ENCODE measurements at places on chromosomes 1 and 21.

GRCh38 chr21:45388011-45388521 lies 16.9 kb upstream of the COL18A1 start:
- no peak for DNase-seq

GRCh38 chr21:43974791-43975468 lies 37.2 kb upstream of the TRAPPC10 start:
- DNase-seq: no peak

GRCh38 chr1:14539953-14540563 lies 58.4 kb upstream of the KAZN start:
- DNase-seq: no peak

- no peak for DNase-seq
Measured at GRCh38 chr1:117930484-117930883, 945 bp downstream of the WDR3 start.

GRCh38 chr1:226772446-226773139 lies 33.5 kb upstream of the ITPKB start:
- DNase-seq: no peak

GRCh38 chr1:86991549-86992186 lies 77.2 kb downstream of the HS2ST1 start:
- no peak for DNase-seq

- DNase-seq: no peak
Measured at GRCh38 chr1:245880754-245881403, 626.2 kb downstream of the SMYD3 start.

- DNase-seq: no peak
Measured at GRCh38 chr21:33974513-33975468, 59.2 kb upstream of the ATP5PO start.

- no peak for DNase-seq
Measured at GRCh38 chr1:171313319-171313834, 606 bp upstream of the FMO4 start.

DNA sequence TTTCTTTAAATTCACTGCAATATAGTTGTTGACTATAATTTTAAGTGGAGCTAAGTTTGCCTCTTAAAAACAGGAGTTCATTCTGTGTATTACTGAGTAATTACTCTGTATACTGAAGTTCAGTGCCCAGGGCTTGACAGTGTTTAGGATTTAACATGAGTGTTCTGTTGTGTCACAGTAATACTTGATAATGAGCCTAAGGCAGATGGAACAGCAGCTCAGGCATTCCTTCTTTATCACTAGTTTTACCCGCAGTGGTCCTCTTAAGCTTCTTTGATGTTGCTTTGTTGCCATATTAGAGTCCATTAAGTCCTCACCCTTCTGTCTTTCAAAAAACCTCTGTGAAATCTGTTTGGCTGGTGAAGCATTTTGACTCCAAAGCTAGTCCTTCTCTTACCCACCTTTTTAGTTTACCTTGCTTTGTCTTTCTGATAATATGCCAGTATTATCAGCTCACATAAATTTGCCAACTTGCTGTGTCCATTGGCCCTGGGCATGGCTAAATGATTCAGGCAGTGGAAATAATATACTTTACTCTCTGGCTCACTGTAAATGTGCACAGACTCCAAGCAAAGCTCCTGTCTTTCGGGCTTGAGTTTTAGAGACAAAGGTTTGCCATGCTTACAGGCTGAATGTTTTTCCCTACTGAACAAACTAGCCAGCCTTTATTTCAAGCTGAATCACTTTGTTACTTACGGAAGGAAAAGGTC lies 17.7 kb downstream of the HIPK1 start:
- DNase-seq: no peak

DNA sequence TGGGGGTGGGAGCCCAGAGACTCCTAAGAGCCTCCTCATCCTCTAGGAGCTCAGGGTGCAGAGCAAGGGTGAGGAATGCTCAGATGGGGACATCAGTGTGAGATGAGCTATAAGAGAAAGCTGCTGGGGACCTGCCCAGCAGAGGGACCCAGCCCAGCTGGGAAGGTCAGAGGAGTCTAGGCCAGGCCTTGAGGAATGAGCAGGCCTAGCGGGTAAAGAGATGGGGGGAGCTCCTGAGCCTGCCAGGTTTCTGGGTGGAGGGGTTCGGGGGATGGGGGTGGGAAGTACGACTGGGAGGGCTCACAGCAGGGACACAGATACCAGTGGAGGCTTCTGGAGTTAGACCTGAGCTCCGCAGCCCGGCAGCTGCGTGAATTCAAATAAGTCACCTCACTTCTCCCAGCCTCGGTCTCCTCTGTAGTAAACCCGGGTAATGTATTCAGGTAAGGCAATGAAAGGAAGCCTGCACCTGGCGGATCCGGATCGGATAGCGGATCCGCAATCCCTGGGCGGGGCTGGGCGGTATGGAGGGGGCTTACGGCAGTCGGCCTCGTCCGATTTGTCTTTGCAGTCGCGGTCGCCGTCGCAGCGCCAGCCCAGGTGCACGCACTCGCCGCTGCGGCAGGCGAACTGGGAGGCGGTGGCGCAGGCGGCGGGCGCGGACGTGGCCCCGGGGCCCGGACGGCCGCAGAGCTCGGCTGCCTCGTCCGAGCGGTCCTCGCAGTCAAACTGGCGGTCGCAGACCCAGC lies 38.0 kb upstream of the MAGOH start:
- no peak for DNase-seq

GRCh38 chr1:211604548-211604947 lies 25.6 kb upstream of the SLC30A1 start:
- no peak for DNase-seq

GRCh38 chr1:223837206-223837605 lies 8.5 kb downstream of the TP53BP2 start:
- DNase-seq: no peak

DNA sequence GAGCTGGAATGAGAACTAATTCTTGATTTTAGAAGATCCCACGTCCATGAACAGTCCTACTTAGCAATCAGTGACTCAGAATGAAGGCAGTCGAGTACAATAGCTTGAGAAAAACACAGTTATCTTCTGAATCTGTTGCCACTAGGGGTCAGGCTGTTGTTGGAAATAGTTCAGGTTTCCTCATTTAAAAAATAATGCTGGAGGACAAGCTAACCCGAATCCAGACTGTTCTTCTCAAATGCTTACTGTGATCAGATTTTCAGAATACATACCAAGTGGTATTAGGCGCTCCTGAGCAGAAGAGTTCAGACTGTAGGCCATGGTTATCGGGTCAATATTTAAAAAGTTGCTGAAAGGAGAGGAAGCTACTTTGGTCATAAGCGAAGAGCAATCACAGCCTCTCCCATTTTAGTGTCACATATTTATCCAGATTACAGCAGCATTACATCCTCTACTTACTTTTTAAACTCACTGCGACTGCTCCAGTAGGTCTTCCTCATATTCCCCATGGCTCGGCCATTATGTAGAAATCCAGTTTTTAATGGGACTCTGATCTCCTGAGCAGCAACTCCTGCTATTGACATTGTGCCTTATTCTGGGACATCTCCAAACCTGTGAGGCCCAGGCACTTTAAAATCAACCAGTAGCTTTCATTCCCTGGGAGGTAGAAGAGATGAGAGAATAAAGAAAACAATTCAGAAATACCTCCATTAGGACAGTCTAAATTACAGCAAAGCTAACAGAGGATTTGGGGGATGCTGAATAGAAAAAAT lies 10.9 kb downstream of the ERRFI1 start:
- DNase-seq: peak; percentile 41

DNA sequence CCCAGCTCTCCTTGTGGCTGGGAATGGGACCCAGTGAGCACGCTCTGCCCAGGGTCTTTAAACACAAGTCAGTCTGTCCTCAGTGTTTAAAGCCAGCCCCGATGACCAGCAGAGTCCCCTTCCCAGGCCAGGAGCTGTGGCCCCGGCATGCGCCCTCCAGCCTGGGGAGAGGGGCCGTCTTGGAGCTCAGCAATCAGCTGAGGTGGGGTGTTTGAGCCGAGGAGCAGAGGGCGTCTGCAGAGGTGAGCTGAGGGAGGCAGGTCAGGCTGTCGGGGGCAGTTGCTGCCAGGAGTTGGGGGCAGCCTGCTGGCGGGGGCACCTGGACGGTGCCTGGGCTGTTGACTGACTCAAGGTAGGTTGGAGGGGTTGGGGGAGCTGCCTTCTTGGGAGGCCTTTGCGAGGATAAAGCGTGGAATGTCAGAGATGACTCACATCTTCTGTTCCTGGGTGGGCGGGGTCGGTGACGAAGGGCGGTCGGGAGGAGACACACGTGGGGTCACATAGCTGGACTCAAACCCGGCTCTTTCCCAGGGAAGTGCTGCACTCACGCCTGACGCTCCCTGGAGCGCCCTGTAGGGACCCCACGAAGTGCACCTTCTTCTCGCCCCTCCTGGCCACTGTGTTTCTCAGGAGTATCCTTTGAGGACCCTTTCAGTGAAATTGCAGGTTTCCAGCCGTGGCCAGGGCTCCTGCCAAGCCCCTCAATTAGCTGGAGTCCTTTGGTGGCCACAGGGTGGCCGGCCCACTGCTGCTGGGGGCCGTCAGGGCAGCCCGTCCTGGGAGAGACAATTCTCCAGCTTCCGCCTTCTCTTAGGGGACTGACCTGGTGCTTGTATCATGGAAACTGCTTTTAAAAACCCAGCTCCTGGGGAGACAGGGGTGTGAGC lies 86.2 kb downstream of the SIK1 start:
- DNase-seq: peak; percentile 59

GRCh38 chr1:119358636-119359035 lies 9.9 kb upstream of the HAO2 start:
- DNase-seq: no peak

GRCh38 chr21:16847211-16847610 lies 665.6 kb upstream of the CXADR start:
- no peak for DNase-seq

DNA sequence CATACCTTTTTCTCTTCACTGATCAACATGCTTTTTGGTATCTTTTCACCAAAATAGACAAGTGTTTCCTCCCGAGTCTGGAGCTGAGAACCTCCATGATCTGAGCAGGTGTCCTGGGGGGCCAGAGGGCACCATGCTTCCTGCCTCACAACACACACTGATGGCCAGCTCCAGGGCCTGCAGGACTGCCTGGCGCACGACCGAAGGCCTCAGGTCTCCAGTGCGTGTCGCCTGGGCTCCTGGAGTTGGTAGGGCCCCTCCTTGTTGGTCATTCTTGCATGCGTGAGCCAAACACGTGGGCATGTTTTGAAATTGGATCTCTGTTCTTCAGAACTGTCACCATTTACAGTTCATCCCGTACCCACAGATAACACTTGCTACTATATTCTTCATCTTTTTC lies 64.4 kb downstream of the SLC37A1 start:
- DNase-seq: peak; percentile 2

DNA sequence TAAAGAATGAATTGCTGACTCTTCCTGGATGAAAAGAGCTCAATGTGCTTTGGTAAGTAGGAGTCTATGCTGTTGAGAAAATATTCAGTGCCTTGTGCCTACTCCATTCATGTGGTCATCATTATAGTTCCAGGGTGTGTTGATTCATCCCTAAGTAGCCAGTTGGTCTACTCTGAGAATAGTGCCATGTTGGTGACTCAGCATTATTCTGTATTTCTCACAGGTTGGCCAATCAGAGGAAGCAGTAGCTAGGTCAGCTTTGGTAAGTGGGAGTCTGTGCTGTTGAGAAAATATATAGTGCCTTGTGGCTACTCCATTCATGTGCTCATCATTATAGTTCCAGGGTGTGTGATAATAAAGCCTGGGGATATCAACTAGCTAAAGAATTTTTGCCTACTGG lies 397.3 kb downstream of the AGBL4 start:
- no peak for DNase-seq

GRCh38 chr1:190168893-190169280 lies 308.8 kb downstream of the BRINP3 start:
- DNase-seq: no peak

- peak; percentile 3 for DNase-seq
Measured at GRCh38 chr1:228345201-228345930, 61.3 kb downstream of the TRIM11 start.

DNA sequence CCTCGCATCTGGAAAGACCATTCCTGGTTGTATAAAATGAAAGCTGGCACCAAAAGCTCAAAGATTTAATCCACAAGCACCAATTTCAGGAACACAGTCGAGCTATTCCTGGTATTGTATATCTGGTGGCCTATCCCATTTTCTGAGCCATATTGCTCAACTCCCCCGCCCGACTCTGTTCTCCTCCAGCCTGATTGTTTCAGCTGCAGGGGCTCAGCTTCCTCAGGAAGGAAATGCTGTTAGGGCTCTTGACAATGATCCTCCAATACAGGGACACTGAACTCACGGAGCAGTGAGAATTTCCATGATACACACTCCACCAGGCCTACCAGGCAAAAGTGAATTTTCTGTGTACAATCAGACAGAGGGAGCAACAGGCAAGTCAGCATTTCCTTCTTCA lies 16.9 kb upstream of the TDRD10 start:
- DNase-seq: no peak

DNA sequence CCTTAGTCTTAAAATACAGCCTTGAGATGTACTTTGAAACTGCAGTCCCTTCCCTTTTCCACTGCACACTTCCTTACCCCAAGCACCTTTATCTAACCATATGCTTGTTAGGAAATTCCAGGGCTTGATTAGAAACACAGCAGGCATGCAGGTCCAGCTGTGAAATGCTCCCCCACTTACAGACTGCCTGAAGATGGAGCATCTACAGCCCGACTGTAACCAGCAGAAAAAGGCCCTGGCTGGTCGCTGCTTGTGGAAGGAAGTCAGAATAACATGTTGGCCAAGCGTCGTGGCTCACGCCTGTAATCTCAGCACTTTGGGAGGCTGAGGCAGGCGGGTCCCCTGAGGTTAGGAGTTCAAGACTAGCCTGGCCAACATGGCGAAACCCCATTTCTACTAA lies 37.2 kb downstream of the VN1R5 start:
- no peak for DNase-seq
